Occipital lobe (tissue), 3 donors: ENCODE measurements at places on chromosomes 13 and 19. TPM values are rescaled to one million over a fixed set of nuclear protein-coding genes. Genes with fewer than 3 reads are reported as not detected.

SIGLEC12 gene
- total RNA-seq = not detected

IZUMO2 gene
- not detected for total RNA-seq

MBD3L3 gene
- total RNA-seq = not detected

DNA sequence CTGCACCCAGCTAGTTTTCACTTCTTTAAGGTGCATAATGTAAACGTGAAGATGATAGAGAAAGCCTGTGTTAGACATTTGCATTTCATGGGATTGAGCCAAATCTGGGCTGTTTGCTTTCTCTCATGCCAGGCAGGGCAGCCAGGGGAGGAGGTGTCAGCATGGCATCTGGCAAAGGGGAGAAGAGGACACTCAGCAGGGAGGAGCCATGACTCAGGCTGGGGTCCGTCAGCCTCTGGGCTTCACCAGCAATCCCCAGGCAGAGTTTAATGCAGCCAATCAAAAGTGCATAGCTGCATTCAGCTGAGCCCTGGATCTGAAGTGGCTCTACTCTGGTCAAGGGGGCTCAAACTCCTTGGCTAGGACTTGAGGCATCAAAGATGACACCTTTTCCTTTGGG is 23.5 kb downstream of the EBPL start:
- DNase-seq = no peak

DNA sequence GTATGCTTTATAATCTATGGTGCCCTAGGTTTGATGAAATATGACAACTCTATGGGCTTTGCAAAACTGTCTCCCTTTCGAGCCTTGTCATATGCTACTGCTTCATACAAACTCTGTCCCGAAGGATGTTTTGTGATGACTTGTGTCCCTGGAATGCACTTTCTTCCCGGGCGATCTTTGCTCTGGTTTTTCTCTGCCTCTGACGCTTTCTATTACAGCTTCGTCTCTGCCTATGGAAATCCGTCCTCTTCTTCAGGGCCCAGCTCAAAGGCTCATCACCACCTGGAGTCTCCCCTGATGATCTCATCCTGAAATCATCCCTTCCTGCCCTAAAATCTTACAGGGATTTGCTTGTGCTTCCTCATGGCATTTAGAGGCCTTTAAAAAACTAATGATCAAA is 191.5 kb upstream of the KL start:
- no peak for DNase-seq

- DNase-seq = no peak
Measured at GRCh38 chr13:80663788-80664187, 322.9 kb upstream of the SPRY2 start.

DNA sequence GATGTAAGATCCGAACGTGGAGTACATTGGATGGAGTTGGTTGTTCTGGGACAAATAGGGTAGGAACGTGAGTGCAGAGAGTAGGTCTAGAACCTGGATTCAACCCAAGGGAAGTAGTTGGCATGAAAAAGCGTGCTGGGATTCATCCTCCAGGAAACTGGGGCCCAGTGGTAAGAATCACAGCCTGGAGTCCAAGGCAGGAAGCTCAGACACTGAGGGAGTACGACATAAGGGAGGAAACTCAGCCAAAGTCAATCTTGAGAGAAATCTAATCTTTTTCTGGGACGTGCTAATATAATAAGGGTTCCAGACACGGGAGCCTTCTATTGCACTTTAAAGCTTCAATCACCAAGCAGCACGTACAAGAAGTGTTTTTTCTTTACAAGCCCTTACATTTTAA is 46.4 kb downstream of the DLEU7 start:
- no peak for DNase-seq

DNA sequence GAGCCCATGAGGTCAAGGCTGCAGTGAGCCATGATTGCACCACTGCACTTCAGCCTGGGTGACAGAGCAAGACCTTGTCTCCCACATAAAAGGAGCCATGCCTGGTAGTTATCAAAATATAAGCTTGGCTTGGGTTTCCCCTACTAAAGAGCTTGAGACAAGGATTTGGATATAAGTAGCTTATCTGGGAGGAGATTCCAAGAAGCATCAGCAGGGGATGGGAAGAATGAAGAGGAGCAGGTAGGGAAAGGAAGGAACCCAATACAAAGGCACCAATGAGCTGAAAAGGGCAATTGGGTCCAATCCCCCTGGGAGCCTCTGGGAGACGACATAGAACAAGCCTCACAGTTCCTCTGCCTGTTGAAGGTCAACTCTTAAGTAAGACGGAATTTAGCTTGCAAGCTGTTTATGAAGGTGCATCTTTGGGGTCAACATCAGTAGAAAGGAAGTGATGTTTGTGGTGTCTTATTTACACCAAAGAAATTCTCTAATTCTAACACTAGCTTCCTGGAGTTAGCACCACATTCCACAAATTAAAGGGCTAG is 7.4 kb upstream of the CLEC4G start:
- no peak for DNase-seq
